ENCODE measurements at places on chromosomes 7 and 10.

- no peak for DNase-seq
Observed at GRCh38 chr7:32043688-32044087, 26.5 kb downstream of the PDE1C start.

DNA sequence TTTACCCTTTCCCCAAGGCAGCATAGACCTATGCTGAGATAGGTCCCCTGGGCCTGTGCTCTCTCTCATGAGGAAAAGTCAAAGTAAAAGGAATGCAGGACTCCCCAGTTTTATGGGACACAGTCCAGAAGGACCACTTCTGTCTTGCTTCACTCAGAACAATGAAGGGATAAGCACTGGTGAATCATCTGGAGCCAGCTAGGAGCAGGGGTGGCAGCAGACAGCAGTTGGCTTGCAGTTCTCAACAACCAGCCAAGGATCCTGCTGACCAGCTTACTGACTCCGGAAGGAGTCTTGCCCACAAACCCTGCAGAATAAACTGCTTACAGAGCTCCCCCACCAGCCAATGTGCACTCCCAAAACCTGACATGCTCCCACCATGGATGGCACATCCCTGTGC, 152.1 kb upstream of the GHITM start:
- DNase-seq: no peak

DNA sequence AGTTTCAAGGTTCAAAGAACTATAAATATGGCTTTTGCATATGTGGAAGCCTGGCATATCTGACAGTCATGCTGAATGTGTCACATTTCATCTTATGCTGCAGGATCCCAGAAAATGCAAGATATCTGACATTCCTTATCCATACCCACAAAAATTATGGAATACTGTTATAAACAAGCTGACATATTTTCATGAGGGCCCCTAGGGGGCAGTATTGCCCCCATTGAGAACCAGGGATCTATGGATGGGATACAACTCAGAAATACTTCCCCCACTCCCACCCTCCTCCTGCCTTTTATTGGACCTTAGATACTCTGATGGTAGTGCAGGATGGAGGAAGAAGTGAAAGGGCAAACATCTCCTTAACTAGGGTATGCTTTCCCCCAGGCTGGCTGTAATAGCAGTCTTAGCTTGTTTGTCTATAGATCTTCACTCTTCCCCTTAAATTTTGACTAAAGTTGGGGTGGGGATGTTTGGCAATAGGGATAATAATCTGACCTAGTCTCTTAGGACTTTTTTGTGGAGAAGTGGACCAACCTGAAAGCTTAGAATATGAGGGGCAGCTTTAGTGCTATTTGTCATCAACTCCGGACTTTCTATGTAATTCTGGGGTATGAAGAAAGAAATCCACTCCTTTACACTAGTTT, 3.5 kb upstream of the GNGT1 start:
- DNase-seq: no peak

GRCh38 chr7:150451833-150452461, 1.5 kb downstream of the GIMAP8 start:
- DNase-seq: no peak

- no peak for DNase-seq
Observed at GRCh38 chr7:130875265-130875741, 141.3 kb upstream of the KLF14 start.

GRCh38 chr7:132177708-132178401, 398.4 kb downstream of the PLXNA4 start:
- no peak for DNase-seq

DNA sequence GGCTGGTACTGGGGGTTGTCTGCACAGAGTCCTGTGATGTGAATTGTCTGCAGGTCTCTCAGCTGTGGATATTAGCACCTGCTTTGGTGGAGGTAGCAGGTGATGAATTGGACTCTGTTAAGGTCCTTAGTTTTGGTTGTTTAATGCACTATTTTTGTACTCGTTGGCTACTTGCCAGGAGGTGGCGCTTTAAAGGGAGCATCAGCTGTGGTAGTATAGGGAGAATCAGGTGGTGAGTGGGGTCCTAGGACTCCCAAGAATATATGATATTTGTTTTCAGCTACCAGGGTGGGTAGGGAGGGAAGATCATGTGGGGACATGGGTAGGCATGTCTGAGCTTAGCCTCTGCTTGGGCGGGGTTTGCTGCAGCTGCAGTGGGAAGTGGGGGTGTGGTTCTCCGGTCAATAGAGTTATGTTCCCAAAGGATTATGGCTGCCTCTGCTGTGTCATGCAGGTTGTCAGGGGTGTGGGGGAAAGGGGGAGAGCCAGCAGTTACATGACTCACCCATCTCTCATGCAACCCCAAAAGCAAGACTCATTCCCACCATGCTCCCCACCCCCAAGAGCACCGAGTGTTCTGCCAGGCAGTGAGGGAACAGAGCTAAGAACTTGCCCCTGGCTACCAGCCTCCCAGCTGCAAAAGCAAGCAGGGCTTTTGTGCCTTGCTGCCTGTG, 53.7 kb upstream of the ZNF273 start:
- DNase-seq: no peak

DNA sequence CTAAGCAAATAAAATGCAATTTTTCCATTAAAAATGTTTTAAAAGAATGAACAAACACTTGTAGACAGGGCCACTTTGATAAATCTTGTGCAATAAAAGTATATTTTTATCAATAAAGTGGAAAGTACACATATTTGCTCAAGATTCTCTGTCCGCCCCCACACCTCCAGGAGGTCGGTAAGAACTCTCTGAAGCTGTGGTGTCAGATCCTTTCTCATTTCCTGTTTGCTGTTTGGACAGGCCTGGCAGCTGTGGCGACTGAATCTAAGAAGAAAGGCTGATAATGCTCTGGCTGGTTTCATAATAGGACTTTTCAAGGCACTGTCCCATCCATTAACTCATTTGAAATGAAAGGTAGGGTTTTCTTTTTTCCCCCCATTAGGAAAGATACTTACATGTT, 15.3 kb upstream of the ASB4 start:
- DNase-seq: no peak

- DNase-seq: no peak
Observed at GRCh38 chr7:20794676-20795075, 8.0 kb upstream of the SP8 start.

GRCh38 chr10:131000244-131000643, 311.3 kb downstream of the TCERG1L start:
- DNase-seq: no peak

GRCh38 chr10:129743738-129744133, 220.3 kb downstream of the EBF3 start:
- DNase-seq: no peak

DNA sequence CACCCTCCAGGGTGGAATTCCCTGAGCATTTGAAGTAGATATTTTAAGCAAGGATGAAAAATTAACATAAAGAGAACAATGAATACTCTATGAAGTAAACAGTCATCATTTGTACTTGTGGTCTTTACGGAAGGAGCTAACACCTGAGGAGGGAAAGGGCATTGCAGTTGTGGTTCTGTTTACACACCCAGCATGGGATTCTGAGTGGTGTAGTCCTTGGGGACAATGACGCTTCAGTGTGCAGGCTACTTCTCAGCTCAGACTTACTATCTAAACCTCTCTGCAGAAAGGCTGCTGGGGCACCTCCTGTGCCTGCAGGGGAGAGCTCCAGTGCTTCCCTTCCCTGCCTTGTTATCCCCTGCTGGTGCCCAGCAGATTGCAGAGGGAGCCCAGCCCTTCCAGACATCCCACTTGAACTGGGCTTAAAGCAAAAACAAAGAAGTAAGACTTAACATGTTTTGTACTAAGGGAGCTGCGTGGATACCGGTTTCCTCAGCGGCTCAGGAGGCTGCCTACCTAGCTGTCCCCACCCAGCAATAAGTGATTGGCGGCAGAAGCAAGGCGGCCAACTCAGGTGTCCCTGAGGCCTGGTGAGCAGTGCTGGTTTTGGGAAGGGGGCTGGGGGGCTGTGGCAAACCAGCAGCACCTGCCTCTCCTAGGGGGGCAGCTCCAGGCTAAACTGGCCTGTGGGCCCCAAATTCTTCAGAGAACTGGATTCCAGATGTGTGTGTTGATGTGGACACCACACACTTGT, 89.1 kb downstream of the CELF2 start:
- DNase-seq: no peak

DNA sequence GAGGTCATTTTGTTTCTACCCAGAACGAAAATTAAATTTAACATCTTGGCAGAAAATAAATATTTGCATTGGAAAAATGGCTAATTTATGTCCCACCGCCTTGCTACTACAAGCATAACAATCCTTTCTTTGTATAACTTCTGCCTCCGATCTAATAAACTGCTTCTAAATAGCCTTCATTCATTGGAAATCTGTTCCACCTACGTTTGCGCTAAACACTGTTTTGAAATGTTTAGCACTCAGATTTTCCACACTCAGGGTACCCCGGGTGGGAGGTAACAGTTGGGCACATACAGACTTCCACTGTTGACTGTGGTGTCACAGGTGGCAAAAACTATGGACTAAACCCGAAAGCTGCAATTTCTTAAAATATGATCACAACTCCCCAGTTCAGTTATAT, 96.4 kb downstream of the FGFR2 start:
- no peak for DNase-seq

DNA sequence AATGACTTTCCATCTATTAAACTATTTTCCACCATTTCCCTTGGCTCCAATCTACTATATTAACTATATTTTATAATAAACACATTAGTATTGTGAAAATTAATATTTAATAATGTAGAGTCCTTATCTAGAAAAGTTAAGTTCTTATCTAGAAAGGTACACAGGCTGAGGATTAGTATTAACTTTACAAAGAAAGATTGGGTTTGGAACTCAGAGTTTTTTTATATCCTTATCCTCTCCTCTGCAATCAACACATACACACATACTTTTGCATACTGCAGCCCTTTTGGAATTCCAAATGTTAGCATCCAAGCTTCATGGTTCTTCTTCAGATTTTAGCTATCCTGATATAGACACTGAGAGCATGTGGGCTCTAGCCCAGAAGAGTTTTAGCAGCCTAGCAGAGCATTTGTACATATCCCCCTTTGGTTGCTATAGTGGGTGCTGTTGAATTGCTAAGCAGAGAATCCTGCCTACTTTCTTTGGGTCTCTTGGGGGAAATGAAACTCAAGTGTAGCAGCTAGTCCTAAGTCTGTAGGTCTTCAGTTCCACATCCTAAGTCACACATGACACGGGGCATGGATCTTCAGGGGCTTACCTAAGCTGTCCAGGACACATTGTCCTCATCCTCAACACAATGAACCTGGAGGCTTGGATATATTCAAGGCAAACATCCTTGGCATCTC, 874.6 kb downstream of the LRMDA start:
- no peak for DNase-seq

DNA sequence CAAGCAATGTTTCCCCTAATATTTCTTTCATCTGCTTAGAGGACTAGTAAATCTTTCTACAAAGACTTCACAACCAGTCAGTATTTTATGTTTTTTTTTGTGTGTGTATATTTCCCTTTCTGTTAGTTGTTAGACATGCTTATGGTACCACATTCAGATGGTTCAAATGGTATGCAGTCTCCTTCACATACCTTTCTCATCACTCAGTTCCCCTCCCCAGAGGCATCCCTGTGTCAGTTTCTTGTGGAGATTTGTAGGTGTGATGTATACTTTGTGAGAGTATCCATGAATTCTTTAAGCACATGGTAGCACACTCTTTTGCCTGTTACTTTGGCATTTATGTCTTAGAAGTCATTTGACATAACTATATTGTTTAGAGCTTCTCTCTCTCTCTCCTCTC, 4.4 kb downstream of the ZNF485 start:
- no peak for DNase-seq

DNA sequence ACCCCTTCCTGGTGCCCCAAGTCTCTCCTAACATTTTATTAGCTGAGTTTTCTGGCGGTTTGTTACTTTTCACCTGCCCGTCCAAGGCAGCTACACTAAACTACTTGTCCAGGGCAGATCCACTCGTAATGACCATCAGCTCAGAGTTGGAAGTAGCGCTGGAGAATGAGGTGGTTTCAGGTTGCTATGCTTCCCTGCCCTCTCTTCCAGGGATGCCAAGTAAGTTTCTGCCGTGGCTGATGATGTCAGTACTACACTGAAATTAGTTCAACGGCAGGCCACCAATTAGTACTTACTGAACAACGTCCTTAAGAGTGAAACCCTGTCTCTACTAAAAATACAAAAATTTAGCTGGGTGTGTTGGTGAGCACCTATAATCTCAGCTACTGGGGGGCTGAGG, 55.2 kb downstream of the DIP2C start:
- no peak for DNase-seq

- DNase-seq: no peak
Observed at GRCh38 chr7:44348300-44348699, 22.9 kb upstream of the CAMK2B start.

DNA sequence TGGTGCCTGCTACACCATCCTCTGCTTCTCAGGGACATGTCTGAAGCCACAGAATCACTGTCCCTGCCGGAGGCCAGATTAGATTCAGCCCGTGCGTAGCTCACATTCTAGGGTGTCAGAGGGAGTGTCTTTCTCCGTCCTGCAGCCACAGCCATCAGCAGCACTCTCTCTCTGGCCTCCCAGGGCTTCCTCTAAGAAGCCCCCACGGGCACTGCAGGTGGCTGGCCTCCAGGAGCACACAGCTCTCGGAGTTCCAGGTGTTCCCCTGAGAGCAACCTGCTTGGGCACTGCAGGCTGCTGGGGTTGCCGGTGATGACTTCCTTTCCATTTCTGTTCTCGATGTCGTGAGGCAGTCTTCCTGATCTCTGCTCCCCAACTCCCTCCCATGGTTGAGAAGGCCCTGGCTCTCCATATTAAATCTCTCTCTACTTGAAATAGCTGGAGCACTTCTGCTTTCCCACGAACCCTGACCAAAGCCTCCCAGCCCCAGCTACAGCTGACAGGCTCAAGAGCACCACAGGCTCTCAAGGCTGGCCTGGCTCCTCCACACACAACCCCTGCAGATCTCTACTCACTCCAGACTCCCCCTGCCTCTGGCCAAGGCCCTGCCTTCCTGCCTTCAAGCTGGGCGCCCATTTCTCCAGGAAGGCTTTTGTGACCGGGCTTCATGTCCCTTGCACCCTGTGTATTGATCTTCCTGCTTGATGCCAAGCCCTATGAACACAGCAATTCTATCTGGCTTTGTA, 49.0 kb upstream of the TMEM72 start:
- no peak for DNase-seq

DNA sequence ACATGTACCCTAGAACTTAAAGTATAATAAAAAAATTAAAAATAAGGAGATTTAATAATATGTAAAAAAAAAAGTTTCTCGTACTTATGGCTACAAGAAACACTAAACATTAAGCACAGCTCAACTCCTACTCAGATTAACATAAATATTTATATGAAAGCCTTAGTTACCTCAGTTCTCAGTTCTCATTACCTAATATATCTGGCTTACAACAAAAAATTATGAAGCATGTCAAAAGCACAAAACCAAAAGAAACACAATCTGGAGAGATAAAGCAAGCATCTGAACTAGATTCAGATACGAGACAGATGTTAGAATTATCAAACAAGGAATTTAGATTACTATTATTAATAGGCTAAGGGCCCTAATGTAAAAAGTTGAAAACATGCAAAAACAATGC, 40.1 kb downstream of the RNF133 start:
- no peak for DNase-seq
